ENCODE measurements at places on chromosomes 1 and 21.

DNA sequence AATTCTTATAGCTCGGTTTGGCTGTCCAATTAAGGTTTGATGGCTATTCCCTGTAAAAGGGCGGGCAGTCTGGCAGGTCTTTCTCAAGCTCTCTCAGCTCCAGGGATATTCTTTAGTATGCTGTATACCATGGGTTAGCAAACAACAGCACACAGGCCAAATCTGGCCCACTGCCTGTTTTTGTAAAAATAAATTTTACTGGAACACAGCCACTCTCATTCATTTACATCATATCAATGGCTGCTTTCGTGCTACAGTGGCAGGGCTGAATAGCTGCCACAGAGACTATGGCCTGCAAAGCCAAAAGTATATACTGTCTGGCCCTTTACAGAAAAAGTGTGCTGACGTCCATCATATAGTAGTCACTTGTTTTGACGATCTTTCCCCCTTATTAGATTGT, 32.0 kb downstream of the MACO1 start:
- no peak for DNase-seq

DNA sequence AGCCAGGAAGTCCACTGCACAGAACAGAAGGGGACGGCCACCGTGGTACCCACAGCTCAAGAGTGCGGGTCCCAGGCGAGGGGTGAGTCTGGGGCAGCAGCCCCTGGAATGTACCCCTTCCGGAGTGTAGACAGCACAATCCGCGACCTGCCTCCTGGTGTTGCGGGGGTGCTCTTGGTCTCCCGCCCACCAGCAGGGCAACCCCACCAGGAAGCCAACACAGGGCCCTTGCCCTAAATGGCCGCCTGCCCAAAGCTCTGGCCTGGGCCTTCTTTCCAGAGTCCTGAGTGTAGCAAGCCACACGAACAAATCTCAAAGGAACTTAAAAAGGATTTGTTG, 1.1 kb upstream of the SLC19A1 start:
- no peak for DNase-seq

GRCh38 chr1:184014271-184014670, 23.3 kb downstream of the COLGALT2 start:
- DNase-seq = no peak

GRCh38 chr1:29344336-29344735, 108.0 kb downstream of the PTPRU start:
- no peak for DNase-seq

DNA sequence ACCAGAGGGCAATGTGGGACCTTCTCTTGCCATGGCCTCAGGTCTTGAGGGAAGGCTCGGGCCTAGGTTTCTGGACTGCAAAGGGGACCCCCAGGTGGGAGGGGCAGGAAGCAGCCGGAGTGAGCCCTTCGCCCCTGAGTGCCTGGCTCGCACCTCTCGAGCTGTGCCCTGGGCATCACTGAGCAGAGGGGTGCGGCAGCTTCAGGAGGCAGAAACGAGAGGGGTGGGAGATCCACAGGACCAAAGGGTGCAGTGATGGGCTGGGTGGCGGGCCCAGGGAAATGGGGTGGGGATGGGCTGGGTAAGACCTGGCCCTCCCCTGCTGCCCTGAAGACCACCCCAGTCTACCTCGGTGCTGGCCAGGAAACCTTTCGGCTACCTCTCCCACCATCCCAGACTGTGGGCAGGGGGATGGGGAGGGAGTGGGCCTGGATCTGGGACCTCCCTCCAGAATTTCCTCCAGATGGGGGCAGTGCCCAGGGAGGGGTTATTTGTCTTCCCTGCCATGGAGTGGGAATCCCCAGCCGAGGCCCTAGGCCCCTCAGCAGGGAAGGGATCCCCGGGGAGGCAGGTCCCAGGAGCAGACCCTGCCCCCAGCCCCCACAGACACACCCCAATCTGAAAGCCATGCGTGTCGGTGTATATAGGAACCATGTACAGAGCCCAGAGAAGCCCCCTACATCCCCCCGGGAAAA, 21.3 kb downstream of the A3GALT2 start:
- DNase-seq = no peak

DNA sequence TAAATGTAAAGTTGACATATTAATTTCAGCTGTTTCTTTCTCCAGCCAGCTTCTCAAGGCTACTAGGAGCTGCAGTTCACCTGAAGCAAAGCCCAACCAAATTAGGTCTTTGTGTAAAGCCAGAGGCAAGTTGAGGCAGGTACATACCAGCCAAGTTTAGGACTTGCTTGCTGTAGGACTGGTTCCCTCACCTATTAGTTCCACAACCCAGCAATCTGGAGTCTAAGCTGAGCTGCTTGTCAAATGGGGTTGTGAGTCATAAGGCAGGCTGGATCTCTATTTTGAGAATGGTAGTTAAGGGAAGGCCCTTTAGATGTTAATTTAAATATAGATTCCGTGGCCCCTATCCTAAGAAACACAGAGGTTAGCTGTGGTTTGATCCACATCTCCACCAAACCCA, 7.6 kb upstream of the FLG2 start:
- DNase-seq = no peak

GRCh38 chr1:196563768-196564167, 44.5 kb downstream of the KCNT2 start:
- DNase-seq = no peak

DNA sequence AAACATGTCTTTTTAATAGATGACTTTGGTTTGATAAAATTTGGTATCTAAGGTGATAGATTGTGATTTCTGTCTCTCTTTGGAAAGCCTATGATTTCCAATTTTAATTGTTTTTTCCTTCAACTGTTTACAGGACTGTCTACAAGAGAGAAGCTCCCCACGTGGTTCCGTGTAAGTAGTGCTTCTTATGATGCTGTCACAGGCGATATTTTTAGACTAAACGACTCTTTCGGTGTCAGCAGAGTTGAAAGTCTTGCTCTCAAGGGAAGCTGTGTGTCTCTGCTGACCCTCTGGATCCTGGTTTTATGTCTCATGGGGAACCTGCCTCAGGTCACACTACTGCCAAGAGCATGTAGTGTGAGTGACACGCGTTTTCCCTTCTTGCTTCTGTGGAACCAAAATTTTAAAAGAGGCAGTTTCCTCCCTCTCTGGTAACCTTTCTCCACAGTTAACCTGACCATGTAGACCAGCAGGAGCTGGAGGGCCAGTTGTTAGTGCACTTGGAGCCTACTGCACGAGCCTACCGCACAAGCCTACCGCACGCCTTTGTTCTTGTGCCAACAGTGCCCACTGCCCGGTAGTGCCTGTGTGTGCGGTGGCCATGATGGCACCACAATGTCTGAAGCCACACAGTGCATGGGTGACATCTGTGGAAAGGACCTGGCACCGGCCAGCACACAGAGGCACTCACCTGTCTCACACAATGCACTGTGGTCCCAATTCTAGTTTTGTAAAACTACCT, 91.9 kb downstream of the PCBP3 start:
- DNase-seq = no peak

DNA sequence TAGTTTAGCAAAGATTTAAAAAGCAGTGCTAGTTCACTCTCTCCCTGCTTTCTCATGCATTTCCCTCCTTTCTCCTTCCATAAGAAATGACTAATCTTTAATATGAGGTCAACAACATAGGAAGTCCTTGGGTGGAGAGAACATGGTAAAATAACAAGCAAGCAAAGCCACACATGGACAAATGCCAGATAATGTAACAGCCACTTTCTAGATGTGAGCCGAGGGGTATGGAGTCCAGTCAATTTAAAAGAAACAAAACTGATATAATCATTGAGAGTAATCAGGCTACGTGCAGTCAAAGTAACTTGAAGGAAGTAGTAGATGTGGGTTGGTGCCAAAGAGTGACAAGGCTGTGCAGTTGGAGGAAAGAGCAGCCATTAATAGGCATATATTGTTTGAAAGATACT, 69.6 kb downstream of the DUSP10 start:
- DNase-seq = peak; percentile 78

- DNase-seq = peak; percentile 54
Observed at GRCh38 chr1:185074307-185074706, 28.9 kb downstream of the RNF2 start.

Data from ELR (cell line).